Tibial nerve (tissue), 4 donors: ENCODE measurements at places on chromosomes 2 and 18.

DNA sequence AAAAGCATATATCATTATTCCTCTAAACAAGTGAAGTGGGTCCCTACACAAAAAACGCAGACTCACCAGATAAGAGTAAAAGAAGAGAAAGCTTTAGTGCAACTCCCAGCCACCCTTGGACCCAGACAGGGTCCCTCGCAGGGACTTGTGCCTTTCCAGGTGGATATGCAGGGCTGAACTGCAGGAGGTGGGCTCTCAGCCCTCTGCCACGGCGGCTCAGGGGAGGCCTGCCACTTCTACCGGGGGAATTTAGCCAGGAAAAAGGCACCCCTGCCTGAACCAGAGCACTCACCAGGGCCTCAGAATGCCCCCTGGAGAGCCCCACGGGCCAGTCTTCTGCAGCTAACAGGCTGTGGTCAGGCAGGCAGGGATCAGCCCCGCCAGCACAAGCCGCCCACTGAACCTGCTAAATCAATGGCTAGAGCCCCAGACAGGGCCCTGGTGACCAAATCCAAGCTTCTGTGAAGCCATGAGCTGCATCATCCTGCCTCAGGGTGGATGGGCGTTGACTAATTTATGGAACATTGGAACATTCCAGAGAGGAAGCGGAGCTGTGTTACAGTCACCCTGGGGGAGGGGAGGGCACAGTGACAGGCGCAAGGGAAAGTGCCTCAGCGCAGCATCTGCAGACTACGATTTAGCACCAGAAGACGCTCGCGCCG lies 209.3 kb downstream of the EIPR1 start:
- no peaks in the 10 kb centered on the region for H3K27me3 ChIP-seq
- no peak for DNase-seq
- H3K27ac ChIP-seq = no peak overlapping the region
- no peak overlapping the region for H3K4me3 ChIP-seq

- DNase-seq = no peak
- no peaks in the 10 kb centered on the region for H3K4me1 ChIP-seq
- H3K27me3 ChIP-seq = no peaks in the 10 kb centered on the region
- no peak overlapping the region for H3K27ac ChIP-seq
- H3K4me3 ChIP-seq = no peak overlapping the region
These were observed 12.9 kb upstream of the MARCO start for GRCh38 chr2:118929059-118929458.

DNA sequence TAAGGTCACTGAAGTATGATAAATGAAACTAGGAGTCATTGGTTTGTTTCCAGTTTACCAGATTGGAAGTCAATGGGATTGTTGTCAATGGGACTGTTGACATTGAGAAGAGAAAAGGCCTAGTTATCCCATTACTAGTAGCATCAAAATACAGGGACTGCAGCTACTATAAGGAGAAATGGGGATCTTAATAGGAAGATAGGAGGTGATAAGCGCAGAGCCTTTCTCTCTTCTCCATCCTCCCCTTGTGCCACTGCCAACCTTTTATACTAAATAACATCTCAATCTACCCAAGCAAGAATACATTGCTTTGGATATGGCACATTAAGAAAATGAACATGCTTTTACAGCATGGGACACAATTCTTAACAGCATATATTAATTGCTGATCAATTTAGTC lies 10.5 kb upstream of the BBS5 start:
- H3K4me1 ChIP-seq = no peaks in the 10 kb centered on the region
- H3K27ac ChIP-seq = no peak overlapping the region
- no peak overlapping the region for H3K4me3 ChIP-seq
- no peaks in the 10 kb centered on the region for H3K36me3 ChIP-seq
- no peak for DNase-seq

GRCh38 chr18:34655131-34655530 lies 55.0 kb upstream of the DTNA start:
- H3K27ac ChIP-seq = no peak overlapping the region
- H3K27me3 ChIP-seq = no peaks in the 10 kb centered on the region
- no peak overlapping the region for H3K4me3 ChIP-seq
- H3K4me1 ChIP-seq = peaks cover 9% of the 10 kb centered on the region

- H3K27ac ChIP-seq = no peak overlapping the region
- no peak for DNase-seq
- no peak overlapping the region for H3K4me3 ChIP-seq
- no peaks in the 10 kb centered on the region for H3K27me3 ChIP-seq
- H3K4me1 ChIP-seq = peaks cover 3% of the 10 kb centered on the region
These were observed 8.6 kb downstream of the ALPG start for GRCh38 chr2:232415138-232415690.

GRCh38 chr2:73703675-73704074 lies 33.5 kb downstream of the TPRKB start:
- no peaks in the 10 kb centered on the region for H3K4me1 ChIP-seq
- no peaks in the 10 kb centered on the region for H3K36me3 ChIP-seq
- no peak overlapping the region for H3K27ac ChIP-seq

GRCh38 chr2:16828828-16829160 lies 163.2 kb upstream of the CYRIA start:
- no peak for DNase-seq
- H3K4me1 ChIP-seq = no peaks in the 10 kb centered on the region
- H3K36me3 ChIP-seq = no peaks in the 10 kb centered on the region
- H3K4me3 ChIP-seq = no peak overlapping the region

GRCh38 chr2:121211251-121211650 lies 73.8 kb downstream of the TFCP2L1 start:
- no peaks in the 10 kb centered on the region for H3K27me3 ChIP-seq
- no peak overlapping the region for H3K4me3 ChIP-seq
- no peak for DNase-seq
- no peak overlapping the region for H3K27ac ChIP-seq
- no peaks in the 10 kb centered on the region for H3K4me1 ChIP-seq
- no peaks in the 10 kb centered on the region for H3K36me3 ChIP-seq

- H3K4me3 ChIP-seq = no peak overlapping the region
- H3K27me3 ChIP-seq = no peaks in the 10 kb centered on the region
- H3K27ac ChIP-seq = no peak overlapping the region
- no peak for DNase-seq
- H3K4me1 ChIP-seq = no peaks in the 10 kb centered on the region
These were observed 64.6 kb downstream of the TGIF1 start for GRCh38 chr18:3514312-3515216.

GRCh38 chr2:150587547-150588505 lies 100.4 kb upstream of the RND3 start:
- H3K4me3 ChIP-seq = no peak overlapping the region
- H3K27ac ChIP-seq = no peak overlapping the region
- no peaks in the 10 kb centered on the region for H3K27me3 ChIP-seq
- H3K36me3 ChIP-seq = no peaks in the 10 kb centered on the region
- no peak for DNase-seq

GRCh38 chr2:236265675-236266074 lies 1.5 kb upstream of the ASB18 start:
- no peaks in the 10 kb centered on the region for H3K36me3 ChIP-seq
- no peaks in the 10 kb centered on the region for H3K4me1 ChIP-seq
- no peak overlapping the region for H3K27ac ChIP-seq
- no peaks in the 10 kb centered on the region for H3K27me3 ChIP-seq

DNA sequence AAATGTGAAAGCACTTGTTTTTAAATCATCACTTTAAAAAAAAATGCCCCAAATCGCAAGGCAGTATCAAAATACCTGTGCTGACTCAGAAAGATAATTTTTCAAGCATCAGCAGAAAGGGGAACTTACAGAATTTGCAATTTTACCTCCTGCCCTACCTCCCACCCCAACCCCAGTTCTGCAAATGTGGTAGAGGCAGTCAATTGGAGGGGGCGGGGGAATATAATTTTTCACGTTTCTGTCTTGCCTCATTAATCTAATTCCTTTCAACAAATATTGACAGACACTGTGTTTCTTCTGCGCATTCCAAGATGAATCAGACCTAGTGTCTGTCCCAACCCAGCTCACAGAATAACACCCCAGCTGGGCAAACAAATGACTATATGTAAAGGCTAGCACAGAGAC lies 76.8 kb downstream of the ALPK2 start:
- H3K4me3 ChIP-seq = no peak overlapping the region
- no peak overlapping the region for H3K27ac ChIP-seq
- H3K4me1 ChIP-seq = no peaks in the 10 kb centered on the region
- no peaks in the 10 kb centered on the region for H3K27me3 ChIP-seq
- H3K36me3 ChIP-seq = no peaks in the 10 kb centered on the region

DNA sequence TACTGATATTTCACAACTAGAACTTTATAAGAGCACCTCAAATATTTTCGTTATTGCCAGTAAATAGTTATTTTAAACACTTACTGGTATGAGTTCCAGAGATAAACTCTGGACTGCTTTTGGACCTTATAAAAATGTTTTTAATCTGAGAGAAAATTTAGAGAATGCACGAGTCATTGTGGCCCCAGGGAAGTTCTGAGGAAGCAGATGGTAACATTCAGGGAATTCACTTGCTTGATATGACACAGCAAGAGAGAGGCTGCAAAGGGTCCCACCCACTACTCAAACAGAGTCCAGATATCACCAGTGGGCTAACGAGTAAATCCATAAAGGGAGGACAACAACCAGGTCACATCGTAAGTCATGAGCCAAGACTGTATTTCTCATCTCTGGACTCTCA lies 526.8 kb downstream of the TDRD15 start:
- no peak overlapping the region for H3K27ac ChIP-seq
- H3K27me3 ChIP-seq = no peaks in the 10 kb centered on the region
- peaks cover 4% of the 10 kb centered on the region for H3K4me1 ChIP-seq
- H3K36me3 ChIP-seq = no peaks in the 10 kb centered on the region
- no peak overlapping the region for H3K4me3 ChIP-seq

GRCh38 chr2:19592197-19592596 lies 233.8 kb upstream of the OSR1 start:
- H3K36me3 ChIP-seq = no peaks in the 10 kb centered on the region
- no peak for DNase-seq
- H3K27ac ChIP-seq = no peak overlapping the region
- no peaks in the 10 kb centered on the region for H3K27me3 ChIP-seq

GRCh38 chr2:37119157-37119556 lies 34.8 kb downstream of the GPATCH11 start:
- DNase-seq = no peak
- H3K27ac ChIP-seq = no peak overlapping the region
- H3K4me1 ChIP-seq = no peaks in the 10 kb centered on the region
- no peak overlapping the region for H3K4me3 ChIP-seq

- DNase-seq = no peak
- H3K27ac ChIP-seq = no peak overlapping the region
- peaks cover 34% of the 10 kb centered on the region for H3K4me1 ChIP-seq
These were observed 128.6 kb downstream of the ZFP36L2 start for GRCh38 chr2:43097644-43098408.

- H3K4me3 ChIP-seq = no peak overlapping the region
- H3K4me1 ChIP-seq = no peaks in the 10 kb centered on the region
- no peak overlapping the region for H3K27ac ChIP-seq
- no peaks in the 10 kb centered on the region for H3K36me3 ChIP-seq
- no peaks in the 10 kb centered on the region for H3K27me3 ChIP-seq
These were observed 126.1 kb downstream of the MTX2 start for GRCh38 chr2:176395273-176395854.

- no peaks in the 10 kb centered on the region for H3K27me3 ChIP-seq
- no peak for DNase-seq
- no peak overlapping the region for H3K4me3 ChIP-seq
- H3K36me3 ChIP-seq = no peaks in the 10 kb centered on the region
- H3K4me1 ChIP-seq = no peaks in the 10 kb centered on the region
These were observed 816.8 kb downstream of the CPS1 start for GRCh38 chr2:211373203-211373602.

DNA sequence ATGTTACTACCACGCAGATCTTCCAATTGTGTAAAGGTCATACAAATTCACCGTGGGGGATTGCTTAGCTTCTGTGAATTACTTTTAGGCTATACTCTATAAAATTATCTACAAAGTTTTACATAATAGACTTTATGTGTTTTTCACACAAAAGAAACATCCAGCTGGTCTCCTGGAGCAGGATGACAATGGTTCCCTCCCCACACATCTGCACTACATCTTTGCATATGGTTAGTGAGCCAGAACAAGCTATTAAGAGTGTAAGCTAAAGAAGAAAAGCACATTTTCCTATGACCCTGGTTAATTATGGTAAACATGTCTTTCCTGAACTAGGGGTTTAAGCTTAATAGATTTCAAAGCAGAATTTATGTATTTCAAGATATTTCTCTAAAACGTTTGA lies 295.1 kb downstream of the ASXL3 start:
- H3K4me1 ChIP-seq = no peaks in the 10 kb centered on the region
- H3K27ac ChIP-seq = no peak overlapping the region
- no peaks in the 10 kb centered on the region for H3K36me3 ChIP-seq
- H3K27me3 ChIP-seq = no peaks in the 10 kb centered on the region
- H3K4me3 ChIP-seq = no peak overlapping the region

- no peak for DNase-seq
- no peak overlapping the region for H3K4me3 ChIP-seq
- H3K4me1 ChIP-seq = no peaks in the 10 kb centered on the region
- no peaks in the 10 kb centered on the region for H3K36me3 ChIP-seq
- H3K27me3 ChIP-seq = no peaks in the 10 kb centered on the region
These were observed 251.7 kb upstream of the ST6GAL2 start for GRCh38 chr2:107137706-107138105.

GRCh38 chr2:177588671-177589070 lies 196.1 kb downstream of the AGPS start:
- no peaks in the 10 kb centered on the region for H3K4me1 ChIP-seq
- DNase-seq = no peak
- no peaks in the 10 kb centered on the region for H3K36me3 ChIP-seq

GRCh38 chr18:64380117-64380516 lies 231.2 kb upstream of the LINC00305 start:
- H3K4me1 ChIP-seq = no peaks in the 10 kb centered on the region
- H3K27me3 ChIP-seq = no peaks in the 10 kb centered on the region
- no peaks in the 10 kb centered on the region for H3K36me3 ChIP-seq

DNA sequence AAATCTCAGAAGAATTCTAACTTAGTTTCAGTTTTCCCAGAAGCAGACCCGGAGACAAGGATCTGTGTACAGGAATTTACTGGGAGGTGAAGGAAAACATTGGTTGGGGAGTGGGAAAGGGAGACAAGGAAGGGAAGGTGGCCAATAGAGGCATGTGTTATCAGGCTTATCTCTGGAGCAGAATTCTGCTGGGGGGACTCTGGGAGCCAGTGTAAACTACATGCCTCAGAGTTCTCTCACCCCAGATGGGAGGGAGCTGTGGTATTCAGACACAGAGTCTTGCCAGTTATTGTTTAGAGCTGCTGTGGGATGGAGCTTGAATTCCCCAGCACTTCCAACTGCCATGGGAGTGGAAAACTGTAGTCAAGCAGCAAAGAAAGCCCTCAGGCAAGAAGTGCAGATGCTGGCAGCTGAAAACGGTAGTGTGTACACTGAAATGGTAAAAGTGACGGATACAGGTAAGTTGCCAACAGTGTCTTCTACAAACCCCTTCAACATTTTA lies 19.0 kb downstream of the DNPEP start:
- peak overlapping the region; percentile 17 for H3K4me3 ChIP-seq
- peaks cover 14% of the 10 kb centered on the region for H3K4me1 ChIP-seq
- H3K36me3 ChIP-seq = no peaks in the 10 kb centered on the region
- DNase-seq = no peak

- no peak overlapping the region for H3K27ac ChIP-seq
- no peaks in the 10 kb centered on the region for H3K4me1 ChIP-seq
- DNase-seq = no peak
- no peak overlapping the region for H3K4me3 ChIP-seq
These were observed 24.9 kb upstream of the TGIF1 start for GRCh38 chr18:3425030-3425429.
